ENCODE measurements at places on chromosomes 3 and 15.

- DNase-seq: no peak
Observed at GRCh38 chr15:83372434-83372891, 74.7 kb upstream of the SH3GL3 start.

DNA sequence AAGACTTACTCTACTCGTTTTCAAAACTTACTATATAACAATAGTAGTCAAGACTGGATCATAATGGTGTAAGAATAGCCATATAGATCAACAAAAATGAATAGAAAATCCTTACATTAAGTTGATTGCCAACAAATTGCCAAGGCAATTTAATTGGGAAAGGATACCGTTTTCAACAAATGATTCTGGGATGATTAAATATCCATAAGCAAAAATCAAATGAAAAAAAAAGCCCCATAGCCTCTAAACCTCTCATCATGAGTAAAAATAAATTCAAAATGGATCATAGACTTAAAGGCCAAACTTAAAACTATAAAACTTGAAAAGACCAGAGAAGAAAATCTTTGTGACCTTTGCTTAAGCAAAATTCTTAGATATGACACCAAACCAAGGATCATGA lies 5.3 kb upstream of the SNRK start:
- no peak for DNase-seq

DNA sequence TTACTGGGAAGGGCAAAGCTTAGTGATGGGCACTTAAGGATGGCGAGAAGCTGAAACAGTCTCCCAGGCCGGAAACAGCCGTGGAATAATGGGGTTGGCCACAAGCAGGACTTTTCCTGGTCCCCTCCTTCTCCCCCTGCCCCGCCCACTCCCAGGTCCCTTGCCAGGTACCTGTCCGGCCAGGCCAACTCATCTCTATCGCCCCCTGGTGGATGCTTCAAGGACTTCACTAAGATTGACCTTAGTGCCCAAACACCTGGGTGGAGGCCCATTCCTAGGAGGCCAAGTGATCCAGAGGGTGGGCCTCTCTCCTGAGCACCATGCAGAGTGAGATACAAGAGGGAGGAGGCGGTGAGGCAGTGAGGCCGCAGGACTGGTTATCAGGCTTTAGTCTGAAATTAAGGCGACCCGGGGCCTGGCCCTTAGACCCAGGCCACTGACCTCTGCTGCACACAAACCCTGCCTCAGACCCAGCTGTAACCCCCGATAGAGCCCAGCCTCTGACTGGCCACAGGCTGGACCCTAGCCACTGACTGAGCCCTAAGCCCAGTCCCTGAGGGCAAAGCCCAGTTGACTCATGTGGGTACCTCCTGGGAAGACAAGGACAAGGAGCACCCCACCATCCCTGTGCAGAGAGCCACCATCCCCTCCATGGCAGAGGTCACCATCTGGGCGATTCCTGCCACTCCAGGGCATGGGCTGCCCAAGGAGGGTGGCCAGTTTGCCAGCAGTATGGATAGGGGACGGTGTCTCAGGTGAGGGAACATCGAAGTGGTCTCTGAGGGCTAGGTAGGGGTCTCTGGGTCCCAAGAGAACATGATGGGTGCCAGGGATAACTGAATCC lies 37.6 kb downstream of the VIPR1 start:
- no peak for DNase-seq

DNA sequence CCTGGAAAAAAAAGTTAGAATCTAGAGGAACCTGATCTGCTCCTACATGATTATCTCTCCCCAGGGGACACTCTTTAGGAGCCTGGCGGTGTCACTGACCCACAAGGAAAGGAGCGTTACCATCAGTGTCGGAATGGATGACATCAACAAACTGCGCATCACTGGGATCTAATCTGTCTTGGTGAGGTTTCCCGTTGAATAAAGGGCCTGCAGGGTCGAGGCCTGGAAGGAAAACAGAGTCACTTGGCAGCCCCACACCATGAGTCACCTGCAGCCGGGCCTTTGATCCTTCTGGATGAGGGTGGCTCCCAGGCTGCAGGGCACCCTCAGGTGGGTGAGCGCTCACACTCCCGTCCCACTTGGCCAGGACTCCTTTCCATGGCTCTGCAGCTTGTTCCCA lies 25.0 kb downstream of the LIPH start:
- DNase-seq: no peak

- no peak for DNase-seq
Observed at GRCh38 chr15:31062310-31062847, 39.1 kb downstream of the TRPM1 start.

DNA sequence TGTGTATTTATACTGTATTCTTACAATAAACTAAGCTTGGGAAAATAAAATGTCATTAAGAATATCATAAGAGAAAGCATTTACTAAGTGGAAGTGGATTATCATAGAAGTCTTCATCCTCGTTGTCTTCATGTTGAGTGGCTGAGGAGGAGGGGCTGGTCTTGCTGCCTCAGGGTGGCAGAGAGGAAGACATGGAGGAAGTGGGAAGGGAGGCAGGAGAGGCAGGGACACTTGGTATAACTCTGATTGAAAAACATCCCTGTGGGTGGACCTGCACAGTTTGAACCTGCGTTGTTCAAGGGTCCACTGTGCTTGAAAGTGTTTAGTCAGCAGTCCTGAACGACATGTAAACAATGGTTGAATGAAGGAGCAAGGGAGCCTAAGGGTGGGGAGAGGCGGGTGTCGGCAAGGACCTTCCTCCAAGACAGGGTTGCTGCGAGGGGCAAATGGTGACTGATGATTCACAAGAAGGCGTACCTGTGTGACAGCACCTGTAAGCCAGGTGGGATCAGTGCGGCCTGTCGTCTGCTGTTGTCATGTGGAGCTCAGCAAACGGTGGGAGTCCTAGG lies 103.8 kb upstream of the KLF13 start:
- no peak for DNase-seq

- no peak for DNase-seq
Observed at GRCh38 chr3:129033151-129033550, 27.4 kb upstream of the GP9 start.

DNA sequence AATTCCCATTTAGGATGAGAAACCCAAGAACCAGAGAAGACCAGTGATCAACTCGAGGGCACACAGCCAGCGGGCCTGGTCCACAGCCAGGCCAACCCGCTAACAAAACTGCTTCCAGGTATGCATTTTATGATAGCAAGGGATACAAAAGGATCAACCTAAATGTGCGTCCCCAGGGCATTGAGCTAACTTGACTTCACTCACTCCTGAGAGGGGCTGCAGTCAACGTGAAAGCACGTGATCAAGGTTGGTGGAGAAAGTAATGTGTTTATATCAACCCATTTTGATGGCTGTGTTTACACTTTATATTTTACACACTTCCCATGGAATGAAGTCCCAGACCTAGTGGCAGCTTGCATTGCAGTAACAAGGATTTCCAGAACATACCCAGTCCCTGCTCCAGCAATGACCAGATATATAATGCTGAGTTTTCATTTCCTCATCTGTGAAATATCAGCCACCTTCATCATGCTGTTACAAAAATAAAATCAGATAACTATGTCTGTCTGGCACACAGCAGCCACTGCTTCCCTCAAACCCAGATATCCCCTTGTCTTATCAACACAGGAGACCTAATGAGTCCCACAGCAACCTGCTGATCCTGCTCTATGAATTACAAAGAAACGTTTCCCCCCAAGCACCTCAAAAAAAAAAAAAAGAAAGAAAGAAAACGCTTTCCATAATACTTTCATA lies 2.0 kb downstream of the KLHL6 start:
- no peak for DNase-seq

DNA sequence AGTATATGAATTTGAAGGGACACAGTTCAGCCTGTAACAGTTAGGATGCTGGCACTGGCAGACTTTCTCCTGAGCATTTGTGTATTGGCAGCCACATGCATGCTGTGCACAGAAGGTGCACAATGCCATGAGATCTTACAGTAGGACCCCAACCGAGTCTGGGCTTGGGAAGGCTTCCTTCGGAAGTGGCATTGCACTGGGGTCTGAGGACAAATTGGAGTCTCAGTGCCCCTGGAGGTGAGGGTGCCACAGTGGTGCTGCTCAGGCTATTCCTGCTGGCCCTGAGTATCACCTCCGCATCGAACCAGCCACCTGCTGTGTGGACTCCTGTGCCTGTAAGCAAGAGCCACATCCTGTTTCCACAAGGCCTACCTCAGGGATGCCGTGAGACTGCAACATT lies 99.5 kb downstream of the DNAJB8 start:
- no peak for DNase-seq

Data from non-pigmented ciliary epithelial cell (primary cell).